Smooth muscle cell of the brain vasculature (primary cell): ENCODE measurements at places on chromosomes 1 and 21.

DNA sequence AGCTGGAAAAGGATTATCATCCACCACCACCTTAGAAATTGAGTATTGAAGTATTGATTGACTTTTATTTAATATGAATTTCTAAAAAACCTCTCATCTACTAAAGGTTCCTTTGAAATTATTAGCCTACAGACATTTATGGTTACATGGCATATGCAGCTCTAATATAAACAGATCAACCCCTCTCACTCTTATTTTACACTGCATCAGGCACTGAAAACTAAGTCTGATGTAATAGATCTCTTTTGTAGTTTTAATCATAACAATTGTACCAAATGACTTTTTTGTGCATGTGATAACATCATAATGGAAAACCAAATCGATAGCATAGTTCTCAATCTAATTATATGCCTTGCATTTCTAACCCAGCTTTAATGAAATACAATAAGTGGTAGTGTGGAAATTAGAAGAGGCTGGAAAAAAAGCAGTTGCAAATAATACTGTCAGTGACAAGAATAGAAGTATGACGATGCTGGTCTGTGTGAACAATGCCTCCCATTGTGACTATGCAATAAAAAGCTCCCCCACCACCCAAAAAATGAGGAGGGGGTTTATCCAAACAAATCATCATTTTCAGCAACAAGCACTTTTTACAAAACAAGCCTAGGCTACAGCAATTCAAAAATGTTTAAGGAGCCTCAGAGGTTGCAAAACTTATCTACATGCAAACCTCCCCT is 426.5 kb upstream of the NFIA start:
- no peak for DNase-seq

DNA sequence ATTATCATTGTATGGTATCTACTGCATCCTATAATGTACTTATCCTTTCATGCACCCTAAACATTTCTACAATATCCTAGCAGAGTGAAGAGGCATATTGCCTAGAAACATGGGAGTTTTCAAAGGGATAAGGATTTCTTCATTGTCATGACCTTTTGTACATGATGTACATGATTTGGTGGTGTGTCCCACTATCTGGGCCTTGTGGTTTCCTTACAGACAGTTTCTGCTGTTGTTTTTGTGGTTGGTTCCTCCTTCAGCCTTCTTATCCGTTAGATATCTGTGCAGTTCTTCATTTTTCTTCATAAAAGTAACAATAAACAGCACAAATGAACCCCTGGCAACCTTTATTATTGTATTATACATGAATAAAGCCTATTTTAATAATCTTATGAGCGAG is 70.4 kb upstream of the BACH1 start:
- DNase-seq: no peak

DNA sequence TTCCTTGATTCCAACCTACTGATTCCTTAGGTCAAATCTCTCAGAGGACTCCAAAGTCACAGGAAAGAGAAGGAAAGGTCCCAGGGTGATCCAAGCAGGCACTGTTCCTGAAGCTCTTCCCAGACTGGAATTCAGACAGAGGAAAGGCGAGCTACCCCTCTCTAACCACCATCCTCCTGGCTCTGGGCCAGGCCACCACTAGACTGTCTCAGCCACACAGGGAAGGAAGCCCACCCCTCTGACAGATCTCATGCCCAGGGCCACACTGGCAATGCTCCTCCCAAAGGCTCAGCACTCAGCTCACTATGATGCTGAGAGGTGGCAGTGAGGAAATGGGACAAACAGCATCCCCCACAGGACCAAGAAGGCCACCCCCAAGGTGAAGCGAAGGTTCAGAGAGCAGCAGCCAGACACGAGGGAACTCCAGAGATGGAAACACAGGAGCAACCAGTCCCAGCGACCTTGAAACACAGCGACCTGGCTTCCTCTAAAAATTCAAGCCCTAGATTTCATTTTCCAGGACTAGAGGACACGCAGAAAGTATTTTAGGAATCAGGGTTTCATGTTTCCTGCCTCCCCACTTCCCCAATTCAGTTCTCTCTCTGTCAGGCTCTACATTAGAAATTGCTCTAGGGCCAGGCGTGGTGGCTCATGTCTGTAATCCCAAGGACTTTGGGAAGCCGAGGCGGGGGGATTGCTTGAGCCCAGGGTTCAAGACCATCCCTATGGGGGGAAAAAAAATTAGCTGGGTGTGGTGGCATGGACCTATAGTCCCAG is 18.8 kb downstream of the PIK3C2B start:
- DNase-seq: no peak

DNA sequence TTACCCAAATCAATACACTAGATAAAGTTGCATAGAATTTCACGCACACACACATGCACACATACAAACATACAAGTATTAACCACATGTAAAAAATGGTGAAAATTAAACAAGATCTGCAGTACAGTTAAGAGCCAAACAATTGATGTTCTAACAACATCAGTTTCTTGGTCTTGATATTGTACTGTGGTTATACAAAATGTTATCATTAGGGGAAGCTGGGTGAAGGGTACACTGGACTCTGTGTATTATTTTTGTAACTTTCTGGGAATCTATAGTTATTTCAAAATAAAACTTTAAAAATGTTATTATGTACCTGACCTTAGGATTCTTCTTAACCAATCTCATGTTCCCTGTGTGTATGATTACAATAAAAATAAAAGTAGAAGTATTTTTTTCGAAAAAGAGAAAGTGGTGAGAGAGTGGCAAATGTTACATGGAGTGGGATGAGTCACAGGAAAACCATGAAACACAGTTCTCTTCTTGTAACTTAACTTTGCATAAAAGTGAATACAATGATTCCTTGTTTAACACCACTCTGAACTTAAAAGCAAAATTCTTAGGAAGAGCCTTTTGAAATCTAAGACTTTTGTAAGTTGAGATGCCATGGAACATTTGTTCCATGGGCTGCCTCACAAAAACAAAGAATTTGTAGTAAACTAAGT is 101.6 kb upstream of the RUNX1 start:
- DNase-seq: peak; percentile 53

DNA sequence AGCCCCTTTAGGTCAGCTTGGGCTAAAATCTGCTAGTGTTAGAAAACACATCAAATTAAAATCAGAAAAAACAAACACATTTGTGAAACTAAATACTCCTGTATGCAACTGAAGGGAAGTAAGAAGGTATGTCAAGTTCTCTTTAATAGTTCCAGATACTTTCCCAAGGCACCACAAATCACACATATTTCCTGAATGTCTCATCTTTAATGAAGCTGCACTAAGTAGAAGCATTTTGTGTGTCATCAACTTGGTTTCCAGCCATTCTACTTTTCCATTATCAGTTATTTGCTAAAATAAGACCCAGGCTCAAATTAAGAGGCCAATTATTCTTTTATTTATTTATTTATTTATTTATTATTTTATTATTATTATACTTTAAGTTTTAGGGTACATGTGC is 34.7 kb downstream of the CRB1 start:
- DNase-seq: no peak

GRCh38 chr1:29811247-29811646 is 574.9 kb downstream of the PTPRU start:
- no peak for DNase-seq

DNA sequence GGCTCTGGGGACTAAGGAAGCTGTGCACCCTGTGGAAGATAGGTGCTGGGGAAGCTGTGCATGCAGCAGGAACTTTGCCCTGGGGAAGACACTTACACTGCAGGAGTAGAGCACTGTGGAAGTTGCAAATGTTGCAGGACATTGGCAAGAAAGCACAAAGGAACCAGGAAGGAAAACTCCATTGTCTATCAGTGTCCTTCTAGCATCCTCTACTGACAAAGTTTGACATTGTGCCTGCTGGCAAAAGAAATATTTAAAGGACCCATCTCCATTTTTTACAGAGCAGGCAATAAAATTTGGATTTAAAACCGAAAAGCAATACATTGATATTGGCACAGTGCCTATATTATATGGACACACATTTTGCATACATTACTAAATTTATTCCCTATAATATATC is 394.1 kb downstream of the PBX1 start:
- no peak for DNase-seq
